ENCODE measurements at places on chromosomes 13 and 19. TPM values are rescaled to one million over a fixed set of nuclear protein-coding genes. Genes with fewer than 3 reads are reported as not detected.

GRCh38 chr19:3162418-3163229 is 15.9 kb upstream of the S1PR4 start:
- DNase-seq, result no peak

PDX1 gene
- total RNA-seq, result not detected

DNA sequence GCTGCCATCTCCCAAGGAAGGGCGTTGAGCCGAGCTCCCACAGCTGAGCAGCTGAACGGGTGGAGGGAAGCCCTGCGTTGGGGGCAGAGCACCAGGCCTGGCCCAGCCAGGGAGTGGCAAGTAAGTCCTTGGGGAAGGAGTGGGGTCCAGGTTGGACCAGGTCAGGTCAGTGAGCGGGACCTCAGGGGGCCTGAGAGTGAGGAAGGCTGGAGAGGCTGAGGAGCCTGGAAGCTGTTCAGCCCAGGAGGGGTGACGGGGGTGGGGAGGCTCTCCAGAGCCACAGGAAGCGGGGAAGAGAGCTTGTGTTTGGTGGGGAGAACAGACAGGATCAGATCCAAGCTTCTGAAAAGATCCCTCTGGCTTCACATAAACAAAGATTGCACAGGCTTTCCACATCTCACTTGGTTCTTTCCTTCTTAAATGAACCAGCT is 55.4 kb upstream of the ATP12A start:
- no peak for DNase-seq

DNA sequence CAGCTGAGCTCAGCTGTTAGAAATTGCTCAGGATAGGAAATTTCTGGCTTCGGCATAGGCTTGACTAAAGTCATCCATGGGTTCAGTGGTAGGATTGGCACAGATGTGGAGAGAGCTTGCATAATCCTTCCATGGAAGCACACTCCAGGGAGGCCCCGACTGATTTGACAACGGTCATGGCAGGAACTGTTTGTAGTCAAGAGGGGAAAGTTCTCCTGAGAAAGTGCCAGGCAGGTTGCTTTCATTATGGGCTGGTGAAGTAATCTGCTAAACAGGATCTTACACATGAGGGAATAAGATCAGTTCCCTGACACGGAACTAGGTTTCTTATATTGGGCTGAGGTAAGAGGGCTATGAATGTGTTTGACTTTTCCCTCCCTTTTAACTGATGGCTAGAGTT is 120.1 kb downstream of the RGCC start:
- peak; percentile 46 for DNase-seq

LGALS14 gene
- total RNA-seq, result not detected

PEAK3 gene
- 0.87 TPM for total RNA-seq
